ENCODE measurements at places on chromosomes 1 and 21. TPM values are rescaled to one million over a fixed set of nuclear protein-coding genes. Genes with fewer than 3 reads are reported as not detected.

CELF3 gene
- not detected for total RNA-seq

LMX1A gene
- total RNA-seq = 0.13 TPM

G0S2 gene
- not detected for total RNA-seq

CD84 gene
- total RNA-seq = not detected

TMPRSS2 gene
- 4.3 TPM for total RNA-seq

NECTIN4 gene
- total RNA-seq = not detected

DNA sequence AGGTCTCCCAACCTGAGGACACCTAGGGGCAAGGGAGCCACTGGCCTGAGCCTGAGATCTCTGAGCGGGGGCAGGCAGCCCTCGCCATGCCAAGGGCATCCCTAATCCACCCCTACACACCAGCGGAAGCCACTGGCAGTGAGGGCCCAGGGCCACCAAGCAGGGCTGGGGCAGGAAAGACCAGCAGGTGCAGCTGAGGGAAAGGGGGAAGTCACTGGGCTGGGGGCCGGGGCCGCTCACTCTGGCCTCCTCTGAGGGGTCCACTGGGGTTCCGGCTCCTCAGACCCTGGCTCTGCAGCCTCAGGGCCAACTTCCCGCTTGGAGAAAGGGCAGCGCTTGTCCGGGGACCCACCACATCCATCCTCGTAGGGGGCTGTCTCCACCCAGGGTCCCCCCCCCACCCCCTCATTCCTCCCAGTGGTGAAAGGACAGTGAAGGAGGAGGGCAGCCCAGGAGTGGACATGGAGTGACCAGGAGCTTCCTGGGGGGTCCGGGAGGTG lies 42.5 kb upstream of the ACTRT2 start:
- H3K27ac ChIP-seq = no peak overlapping the region
- no peak overlapping the region for H3K4me3 ChIP-seq
- H3K4me1 ChIP-seq = no peaks in the 10 kb centered on the region
- no peaks in the 10 kb centered on the region for H3K36me3 ChIP-seq
- no peaks in the 10 kb centered on the region for H3K27me3 ChIP-seq

- DNase-seq = no peak
- no peaks in the 10 kb centered on the region for H3K36me3 ChIP-seq
- H3K4me1 ChIP-seq = no peaks in the 10 kb centered on the region
- no peak overlapping the region for H3K4me3 ChIP-seq
These were observed 120.1 kb upstream of the RUNX3 start for GRCh38 chr1:25050165-25050564.

DNA sequence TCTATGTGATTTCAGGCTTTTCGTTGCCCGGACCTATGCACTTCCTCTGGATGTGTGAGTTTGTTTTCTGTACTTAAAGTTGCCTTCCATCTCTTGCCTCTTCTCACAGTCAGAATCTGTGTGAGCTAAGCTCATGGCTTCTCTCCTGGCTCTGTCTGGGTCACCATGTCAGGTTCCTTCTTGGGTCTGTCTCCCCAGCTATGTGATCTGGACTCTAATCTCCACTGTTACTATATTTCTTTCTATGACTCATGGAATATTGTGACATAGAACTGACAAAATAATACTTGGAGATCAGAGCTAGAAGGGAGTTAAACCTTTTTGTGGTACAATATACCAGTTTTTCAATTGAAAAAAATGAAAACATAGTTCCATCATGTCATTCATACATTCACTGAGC lies 172.7 kb upstream of the FGGY start:
- H3K4me3 ChIP-seq = no peak overlapping the region
- no peak for DNase-seq
- H3K27me3 ChIP-seq = no peaks in the 10 kb centered on the region

DNA sequence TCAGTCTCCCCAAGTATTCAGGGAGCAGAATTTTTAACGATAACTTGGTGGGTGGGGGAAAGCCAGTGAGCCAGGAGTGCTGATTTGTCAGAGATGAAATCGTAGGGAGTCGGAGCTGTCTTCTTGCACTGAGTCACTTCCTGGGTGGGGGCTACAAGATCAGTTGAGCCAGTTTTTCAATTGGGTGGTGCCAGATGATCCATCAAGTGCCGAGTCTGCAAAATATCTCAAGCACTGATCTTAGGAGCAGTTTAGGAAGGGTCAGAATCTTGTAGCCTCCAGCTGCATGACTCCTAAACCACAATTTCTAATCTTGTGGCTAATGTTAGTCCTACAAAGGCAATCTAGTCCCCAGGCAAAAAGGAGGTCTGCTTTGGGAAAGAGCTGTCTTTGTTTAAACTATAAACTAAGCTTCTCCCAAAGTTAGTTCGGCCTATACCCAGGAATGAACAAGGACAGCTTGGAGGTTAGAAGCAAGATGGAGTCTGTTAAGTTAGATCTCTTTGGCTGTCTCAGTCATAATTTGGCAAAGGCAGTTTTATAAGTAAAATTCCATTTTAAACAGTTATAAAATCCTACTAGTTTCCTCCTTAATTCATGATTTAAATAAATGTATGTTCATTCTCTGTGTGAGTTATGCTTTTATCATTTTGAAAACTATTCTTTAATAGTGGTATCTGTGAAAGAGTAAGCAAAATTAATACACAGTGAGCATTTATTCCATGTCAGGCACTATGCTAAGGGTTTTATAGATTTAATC lies 51.7 kb downstream of the SLC16A1 start:
- H3K27me3 ChIP-seq = no peaks in the 10 kb centered on the region
- no peak for DNase-seq
- H3K4me1 ChIP-seq = peaks cover 4% of the 10 kb centered on the region
- no peak overlapping the region for H3K4me3 ChIP-seq
- H3K36me3 ChIP-seq = peaks cover 16% of the 10 kb centered on the region

GRCh38 chr1:63878932-63879331 lies 105.1 kb downstream of the ROR1 start:
- no peak overlapping the region for H3K27ac ChIP-seq
- no peaks in the 10 kb centered on the region for H3K36me3 ChIP-seq
- no peak overlapping the region for H3K4me3 ChIP-seq
- DNase-seq = no peak
- H3K27me3 ChIP-seq = no peaks in the 10 kb centered on the region
- peaks cover 9% of the 10 kb centered on the region for H3K4me1 ChIP-seq

DNA sequence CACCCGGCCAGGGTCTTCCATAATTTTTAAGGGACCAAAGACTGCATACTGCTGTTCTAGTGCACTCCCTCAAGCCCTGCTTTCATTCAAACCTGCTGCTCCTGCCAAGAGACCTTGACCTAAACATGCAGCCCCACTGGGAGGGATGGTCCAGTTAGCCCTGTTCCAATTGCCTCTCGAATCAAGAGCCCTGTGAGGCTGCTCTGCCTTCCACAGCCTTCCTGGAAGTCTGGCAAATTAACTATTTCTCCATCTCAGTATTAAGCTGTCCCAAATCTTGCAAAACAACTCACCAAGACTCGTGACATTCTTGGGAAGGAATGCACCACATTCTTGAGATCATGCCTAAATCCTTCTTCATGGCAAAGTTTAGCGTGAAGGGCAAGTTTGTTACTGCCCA lies 231.3 kb downstream of the C1orf94 start:
- no peaks in the 10 kb centered on the region for H3K4me1 ChIP-seq
- H3K27ac ChIP-seq = no peak overlapping the region
- peak; percentile 29 for DNase-seq
- no peaks in the 10 kb centered on the region for H3K27me3 ChIP-seq
- H3K4me3 ChIP-seq = no peak overlapping the region

DNA sequence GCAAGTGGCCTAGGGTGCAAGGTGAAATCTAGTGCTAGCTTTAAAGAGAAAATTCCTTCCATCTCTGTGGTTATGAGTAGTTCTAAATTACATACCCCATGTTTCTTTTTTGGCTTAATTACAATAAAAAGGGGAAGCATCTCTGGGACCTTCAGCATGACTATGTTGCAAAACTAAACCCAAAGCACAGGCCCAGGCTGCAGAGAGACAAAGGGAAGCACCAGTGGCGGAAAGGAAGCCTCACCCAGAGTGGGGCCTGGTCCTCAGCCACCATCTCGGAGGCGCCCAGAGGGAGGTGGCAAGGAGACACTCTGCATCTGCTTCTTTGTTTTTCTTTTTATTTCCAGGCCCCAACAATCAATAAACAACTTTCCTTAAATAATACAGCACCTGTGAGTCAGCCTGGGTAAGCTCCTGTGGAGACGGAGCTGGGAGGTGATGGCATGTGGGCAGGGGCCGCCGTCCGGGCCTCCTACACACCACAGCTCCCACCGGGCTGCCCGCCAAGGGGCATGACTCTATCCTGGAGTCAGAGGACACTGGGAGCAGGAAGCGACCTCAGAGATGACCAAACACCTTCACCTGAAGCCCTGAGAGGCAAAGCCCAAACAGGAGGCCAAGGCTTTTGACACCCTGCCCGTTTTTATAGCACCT lies 21.7 kb downstream of the ITPKB start:
- H3K4me1 ChIP-seq = no peaks in the 10 kb centered on the region
- no peaks in the 10 kb centered on the region for H3K27me3 ChIP-seq
- H3K36me3 ChIP-seq = peaks cover 13% of the 10 kb centered on the region
- DNase-seq = no peak
- no peak overlapping the region for H3K4me3 ChIP-seq

- H3K27me3 ChIP-seq = no peaks in the 10 kb centered on the region
- no peak for DNase-seq
- H3K27ac ChIP-seq = no peak overlapping the region
- H3K36me3 ChIP-seq = no peaks in the 10 kb centered on the region
- peaks cover 3% of the 10 kb centered on the region for H3K4me1 ChIP-seq
These were observed 86.1 kb downstream of the TGFBR3 start for GRCh38 chr1:91799863-91800262.

- H3K36me3 ChIP-seq = no peaks in the 10 kb centered on the region
- H3K27ac ChIP-seq = no peak overlapping the region
- H3K27me3 ChIP-seq = no peaks in the 10 kb centered on the region
- peaks cover 2% of the 10 kb centered on the region for H3K4me1 ChIP-seq
- DNase-seq = peak; percentile 48
- no peak overlapping the region for H3K4me3 ChIP-seq
These were observed 664.3 kb upstream of the B3GALT2 start for GRCh38 chr1:193850745-193851144.

DNA sequence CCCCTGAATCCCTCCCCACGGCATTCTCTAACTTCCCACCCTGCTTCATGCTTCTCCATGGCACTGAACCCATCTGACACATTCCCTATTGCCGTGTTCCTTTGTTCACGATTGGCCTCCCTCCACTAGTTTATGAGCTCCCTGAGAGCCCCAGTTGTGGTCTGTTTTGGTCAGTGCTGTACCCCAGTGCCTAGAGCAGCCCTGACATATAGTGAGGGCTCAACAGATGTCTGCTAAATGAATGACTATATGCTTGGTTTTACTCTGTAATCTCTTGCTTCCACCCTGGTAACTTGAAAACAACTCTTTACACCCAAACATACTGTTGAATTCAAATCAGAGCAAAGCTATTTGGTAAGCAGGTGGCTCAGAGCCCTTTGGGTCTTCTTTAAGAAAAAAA lies 171.1 kb upstream of the EDN2 start:
- no peak overlapping the region for H3K27ac ChIP-seq
- H3K4me1 ChIP-seq = no peaks in the 10 kb centered on the region
- H3K36me3 ChIP-seq = no peaks in the 10 kb centered on the region
- peak; percentile 13 for DNase-seq
- no peak overlapping the region for H3K4me3 ChIP-seq
- peaks cover 14% of the 10 kb centered on the region for H3K27me3 ChIP-seq

DNA sequence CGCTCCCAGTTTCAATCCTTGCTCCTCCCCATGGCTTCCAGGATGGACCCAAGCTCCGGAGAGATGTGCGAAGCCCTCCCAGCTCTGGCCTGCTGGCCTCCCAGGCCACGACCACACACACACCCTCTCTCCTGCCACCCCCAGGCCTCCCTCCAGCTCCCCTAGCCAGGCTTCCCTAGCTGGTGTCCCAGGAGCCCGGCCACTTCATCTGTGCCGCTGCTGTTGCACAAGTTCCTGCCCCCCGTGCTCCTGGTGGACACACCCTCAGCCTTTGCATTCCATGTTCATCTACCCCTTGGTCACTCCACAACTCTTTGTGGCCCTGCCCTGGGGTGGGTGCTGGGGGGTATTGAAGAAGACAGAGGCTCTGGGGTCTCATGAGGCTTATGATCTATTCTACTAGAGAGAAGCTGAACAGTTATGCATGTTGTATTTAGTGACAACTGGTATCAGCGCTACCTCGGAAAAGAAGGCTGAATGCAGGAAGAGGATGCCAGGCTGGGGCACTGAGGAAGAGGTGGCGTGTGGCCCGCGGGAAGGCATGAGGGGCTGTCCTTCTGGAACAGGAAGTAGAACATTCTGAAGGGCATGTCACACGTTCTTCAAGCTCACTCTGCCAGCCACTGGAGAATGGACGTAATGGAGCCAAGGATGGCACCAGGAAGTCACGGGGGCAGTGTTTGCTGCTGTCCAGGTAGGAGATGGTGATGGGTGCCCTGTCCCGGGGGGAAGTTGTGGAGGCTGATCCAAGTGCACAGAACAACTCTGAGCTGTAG lies 172.4 kb downstream of the PSMG1 start:
- no peak overlapping the region for H3K27ac ChIP-seq
- H3K4me1 ChIP-seq = no peaks in the 10 kb centered on the region
- no peak overlapping the region for H3K4me3 ChIP-seq
- H3K36me3 ChIP-seq = no peaks in the 10 kb centered on the region

DNA sequence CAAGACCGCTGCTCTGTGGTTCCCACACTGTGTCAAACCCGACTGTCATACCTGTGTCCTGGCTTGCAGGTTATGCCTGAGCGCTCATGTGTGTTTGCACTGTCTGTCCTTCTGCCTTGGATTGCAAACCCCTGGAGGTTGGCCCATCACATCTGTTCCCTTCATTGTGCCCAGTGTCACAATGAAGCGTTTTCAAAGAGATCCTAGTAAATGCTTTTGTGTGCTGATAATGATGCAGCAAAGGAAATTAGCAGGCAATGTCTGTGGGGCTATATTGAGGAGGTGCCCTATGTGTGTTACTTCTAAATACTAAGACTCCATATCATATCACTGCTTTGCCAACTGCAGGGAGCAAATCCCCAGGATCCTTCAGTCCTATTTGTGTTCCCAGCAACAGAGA lies 424.4 kb upstream of the NFIA start:
- no peaks in the 10 kb centered on the region for H3K36me3 ChIP-seq
- no peak overlapping the region for H3K4me3 ChIP-seq
- no peaks in the 10 kb centered on the region for H3K4me1 ChIP-seq
- no peaks in the 10 kb centered on the region for H3K27me3 ChIP-seq

- no peaks in the 10 kb centered on the region for H3K27me3 ChIP-seq
- H3K27ac ChIP-seq = no peak overlapping the region
- H3K4me1 ChIP-seq = no peaks in the 10 kb centered on the region
- H3K4me3 ChIP-seq = no peak overlapping the region
These were observed 68.0 kb downstream of the VAV3 start for GRCh38 chr1:107896936-107897335.

- DNase-seq = no peak
- H3K27ac ChIP-seq = no peak overlapping the region
- H3K4me3 ChIP-seq = no peak overlapping the region
These were observed 187.8 kb downstream of the ETS2 start for GRCh38 chr21:38993561-38993960.

DNA sequence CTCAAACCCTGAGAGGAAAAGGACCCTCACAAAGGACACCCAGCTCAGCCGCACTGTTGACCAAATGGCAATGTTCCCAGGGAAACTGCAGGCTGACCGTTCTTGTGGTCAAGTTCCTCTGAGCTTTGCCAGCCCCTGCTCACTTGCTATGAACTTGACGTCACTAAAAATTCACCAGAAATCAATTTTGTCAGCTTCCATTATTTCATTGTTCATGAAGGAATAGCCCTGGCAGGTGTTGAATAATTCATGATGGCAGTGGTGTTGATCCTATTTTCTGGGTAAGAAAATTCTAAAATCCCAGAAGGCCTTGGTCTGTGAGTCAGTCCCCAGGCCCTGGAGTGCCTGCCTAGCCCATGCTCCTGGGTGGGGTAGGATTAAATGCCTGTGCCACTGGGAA lies 318.9 kb downstream of the ZNF326 start:
- DNase-seq = no peak
- no peaks in the 10 kb centered on the region for H3K27me3 ChIP-seq
- H3K36me3 ChIP-seq = no peaks in the 10 kb centered on the region
- no peak overlapping the region for H3K4me3 ChIP-seq
